ENCODE measurements at places on chromosomes 2 and 18.

- no peak for DNase-seq
These were observed 844 bp upstream of the MPV17 start for GRCh38 chr2:27323596-27324285.

DNA sequence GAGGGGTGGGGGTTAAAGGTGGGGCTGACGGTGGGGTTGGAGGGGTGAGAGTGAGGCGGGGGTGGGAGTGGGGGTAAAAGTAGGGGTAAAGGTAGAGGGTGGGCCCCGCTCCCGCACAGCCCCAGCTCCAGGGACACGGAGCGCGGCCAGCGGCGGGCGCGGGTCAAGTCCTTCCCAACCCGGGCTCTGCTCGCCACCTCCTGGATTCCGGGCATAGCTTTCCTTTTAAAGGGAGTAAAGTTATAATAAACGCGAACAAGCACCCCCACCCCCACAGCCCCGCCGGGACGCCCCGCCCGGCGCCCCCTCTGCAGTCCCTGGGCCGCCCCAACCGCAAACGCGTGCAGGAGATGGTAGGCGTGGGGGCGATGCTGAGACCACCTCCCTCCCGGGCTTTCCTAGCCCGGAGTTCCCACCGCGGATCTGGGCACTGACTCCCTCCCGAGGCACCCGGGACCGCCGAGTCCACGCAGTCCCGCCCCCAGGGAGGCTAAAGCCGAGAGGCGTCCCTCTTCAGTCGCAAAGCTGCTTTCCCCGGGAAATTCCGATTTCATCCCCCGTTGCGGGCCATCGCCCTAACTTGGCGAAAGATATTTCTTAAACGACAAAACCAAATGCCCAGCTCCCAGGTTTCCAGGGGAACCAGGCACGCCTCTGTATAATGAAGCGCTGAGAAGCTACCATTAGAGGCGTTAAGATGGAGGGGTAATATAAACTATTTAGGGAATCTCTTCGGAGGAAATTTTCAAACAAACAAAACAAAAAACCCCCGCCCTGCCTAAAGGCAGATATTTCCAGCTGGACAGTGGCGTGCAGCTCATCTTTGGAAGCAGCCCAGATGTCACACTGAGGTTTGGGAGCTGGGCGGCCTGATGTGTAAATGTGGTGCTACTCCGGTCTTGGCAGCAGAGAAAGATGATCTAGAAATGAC, at the start of gene LIMS2:
LIMS2 (minus strand) TSS at position 200 of the 931 bp plus-strand sequence. CDS start 506 bp downstream, outside the sequence.
- DNase-seq: no peak

DNA sequence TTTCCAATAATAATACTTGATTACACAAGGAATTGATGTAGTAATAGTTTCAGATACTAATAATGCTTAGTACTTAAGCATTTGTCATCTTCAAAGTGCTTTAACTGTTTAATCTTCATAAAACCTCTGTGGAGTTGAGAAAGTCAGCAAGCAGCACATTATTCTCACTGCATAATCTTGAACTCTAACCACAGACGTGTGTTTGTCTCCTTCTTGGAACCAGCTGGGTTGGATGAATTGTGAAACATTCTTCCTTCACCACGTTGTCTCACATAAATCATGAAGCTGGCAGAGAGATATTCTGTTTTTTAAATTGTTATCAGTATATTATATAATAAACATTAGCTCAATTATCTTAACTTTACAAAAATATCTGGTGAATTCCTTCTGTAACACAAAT, 55.1 kb upstream of the LDAH start:
- no peak for DNase-seq

- no peak for DNase-seq
These were observed 134.8 kb upstream of the CAVIN2 start for GRCh38 chr2:191981706-191982105.

DNA sequence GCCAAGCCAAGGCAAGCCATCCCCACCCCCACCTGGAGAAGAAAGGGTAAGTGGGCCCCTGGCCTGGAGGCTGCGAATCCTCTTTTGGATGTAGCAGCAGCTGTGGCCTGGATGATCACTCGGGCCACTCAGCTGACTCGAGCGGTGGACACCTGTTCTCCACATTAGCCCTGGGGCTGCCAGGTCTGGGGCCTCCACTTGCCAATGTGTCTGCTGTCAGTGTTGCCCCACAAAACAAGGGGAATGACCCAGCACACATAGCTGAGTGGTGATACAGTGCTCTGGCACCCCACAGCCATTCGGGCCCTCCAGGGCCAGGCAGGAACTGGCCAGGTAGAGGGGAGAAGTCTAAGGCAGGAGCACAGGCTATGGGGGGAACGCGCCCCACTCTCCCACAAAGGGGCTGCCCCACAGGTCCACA, 2.6 kb downstream of the STK25 start:
- DNase-seq: no peak

- DNase-seq: no peak
These were observed 223.9 kb upstream of the TCF4 start for GRCh38 chr18:55811925-55812324.

GRCh38 chr18:75035928-75036327, 173.0 kb downstream of the PTGR3 start:
- DNase-seq: no peak

GRCh38 chr18:57621246-57621604, 411 bp downstream of the NARS1 start:
- peak; percentile 28 for DNase-seq

DNA sequence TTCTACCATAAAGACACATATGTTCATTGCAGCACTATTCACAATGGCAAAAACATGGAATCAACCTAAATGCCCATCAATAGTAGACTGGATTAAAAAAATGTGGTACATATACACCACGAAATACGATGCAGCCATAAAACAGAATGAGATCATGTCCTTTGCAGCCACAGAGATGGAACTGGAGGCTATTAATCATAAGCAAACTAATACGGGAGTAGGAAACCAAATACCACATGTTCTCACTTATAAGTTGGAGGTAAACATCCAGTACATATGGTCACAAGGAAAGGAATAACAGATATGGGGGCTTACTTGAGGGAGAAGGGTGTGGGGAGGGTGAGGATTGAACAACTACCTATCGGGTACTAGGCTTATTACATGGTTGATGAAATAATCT, 7.7 kb downstream of the HMSD start:
- DNase-seq: no peak

DNA sequence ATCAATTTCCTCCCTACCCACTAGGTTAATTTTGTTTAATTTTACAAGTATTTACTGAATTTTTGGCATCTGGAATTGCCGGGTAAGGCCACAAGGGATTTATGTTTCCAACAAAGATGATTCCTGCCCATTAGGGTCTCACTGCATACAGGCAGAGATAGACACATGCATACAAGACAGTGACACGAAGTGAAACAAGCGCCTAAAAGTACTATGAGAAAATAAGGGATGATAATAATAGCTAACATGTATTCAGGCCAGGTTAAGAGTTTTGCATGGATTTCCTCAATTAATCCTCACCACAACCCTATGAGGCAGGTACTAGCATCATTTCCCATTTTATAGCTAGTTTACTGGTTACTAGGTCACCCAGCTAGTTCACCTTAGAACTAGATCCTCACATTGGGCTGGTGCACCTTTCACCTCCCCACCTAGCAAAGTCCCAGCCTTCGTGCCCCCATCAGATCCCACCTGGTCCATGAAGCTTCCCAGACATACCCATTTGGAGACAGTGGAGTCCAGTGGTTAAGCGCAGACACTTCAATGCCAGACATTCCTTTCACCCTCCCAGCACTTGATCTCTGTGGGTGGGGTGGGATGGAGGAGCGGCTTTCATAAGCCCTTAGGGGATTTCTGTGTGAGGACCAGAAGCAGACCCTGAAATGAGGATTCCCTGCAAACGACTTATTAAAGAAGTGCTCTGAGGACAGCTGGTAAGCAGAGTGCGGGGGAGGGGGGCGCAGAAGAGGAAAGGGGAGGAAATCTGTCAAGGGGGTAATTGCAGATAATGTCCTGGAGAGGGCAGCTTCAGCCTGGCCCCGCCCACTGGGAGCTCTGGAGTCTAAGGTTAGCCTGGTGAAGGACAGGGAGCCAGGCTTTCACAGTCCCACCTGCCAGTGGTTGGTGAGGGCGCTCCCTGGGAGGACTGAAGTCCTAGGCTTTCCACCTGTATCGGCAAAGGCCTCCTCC, 5.8 kb upstream of the DGUOK start:
- DNase-seq: peak; percentile 71

DNA sequence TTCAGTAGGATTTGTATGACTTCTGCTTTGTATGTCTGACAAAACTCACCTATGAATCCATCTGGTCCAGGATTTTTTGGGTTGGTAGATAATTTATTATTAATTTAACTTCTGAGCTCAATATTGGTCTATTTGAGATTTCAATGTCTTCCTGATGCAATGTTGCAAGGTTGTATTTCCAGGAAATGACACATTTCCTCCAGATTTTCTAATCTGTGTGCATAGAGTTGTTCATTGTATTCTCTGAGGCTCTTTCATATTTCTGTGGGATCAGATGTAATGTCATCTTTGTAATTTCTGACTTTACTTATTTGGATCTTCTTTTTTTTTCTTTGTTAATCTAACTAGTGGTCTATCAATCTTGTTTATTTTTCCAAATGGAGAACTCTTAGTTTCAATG, 584.7 kb upstream of the SETBP1 start:
- DNase-seq: no peak

- DNase-seq: no peak
These were observed 58.8 kb downstream of the CCDC195 start for GRCh38 chr2:224657349-224657748.

DNA sequence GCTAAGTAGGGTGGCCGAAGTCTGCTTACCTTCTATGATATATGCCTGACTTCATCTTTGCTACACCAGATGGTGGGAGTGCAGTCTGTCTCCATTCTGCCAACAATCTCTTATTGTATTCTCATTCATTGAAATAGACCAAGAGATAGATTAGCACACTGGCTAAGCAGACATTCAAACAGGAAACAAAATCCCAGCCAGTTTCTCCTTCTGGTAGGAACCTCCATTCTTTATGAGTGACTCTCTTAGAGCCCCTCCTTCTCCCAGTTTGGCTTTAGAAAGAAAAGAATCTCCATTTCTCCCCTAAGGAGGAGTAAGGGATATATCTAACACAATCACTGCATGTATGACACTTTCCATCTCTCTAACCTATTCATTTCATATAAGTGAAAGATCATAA, 118.9 kb upstream of the COL5A2 start:
- no peak for DNase-seq

DNA sequence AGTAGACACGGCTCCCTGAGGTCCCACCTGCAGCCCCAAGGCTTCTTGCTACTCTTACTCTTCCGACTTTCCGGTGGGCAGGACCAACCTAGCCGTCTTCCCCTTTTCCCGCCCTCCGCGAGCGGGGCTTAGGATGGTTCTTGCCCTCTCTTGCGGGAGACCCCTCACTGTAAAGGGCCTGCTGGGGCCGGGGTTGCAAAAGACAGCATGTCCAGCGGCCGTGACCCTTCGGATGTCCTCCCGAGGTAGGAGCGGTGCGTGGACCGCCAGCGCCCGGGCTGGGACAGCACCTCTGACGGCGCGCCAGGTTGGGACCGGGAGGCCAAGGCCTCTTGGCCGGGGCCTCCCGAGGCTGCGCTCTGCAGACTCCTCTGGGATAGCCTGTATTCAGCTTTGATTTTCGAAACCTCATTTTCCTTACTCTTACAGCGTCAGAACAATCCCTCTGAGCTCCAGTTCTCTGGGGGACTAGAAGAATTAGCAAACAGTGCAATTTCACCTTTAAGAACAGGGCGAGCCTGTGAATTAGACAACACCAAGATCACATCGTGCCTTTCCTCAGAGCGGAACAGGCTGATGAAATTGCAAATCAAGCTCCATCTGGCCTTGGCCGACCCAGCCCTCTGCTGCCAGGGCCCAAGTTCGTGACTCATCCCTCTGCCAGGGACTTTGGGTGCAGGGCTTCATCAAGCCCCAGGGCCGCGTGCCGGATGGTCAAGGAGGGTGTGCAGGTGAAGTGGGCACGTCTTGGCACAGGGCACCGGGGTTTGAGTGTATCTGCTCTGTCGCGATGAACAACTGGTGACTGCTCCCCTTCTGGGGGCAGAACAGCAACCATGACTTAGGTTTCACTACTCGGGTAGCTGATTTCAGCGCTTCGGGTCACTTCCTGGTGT, 777 bp downstream of the MOCOS start:
- DNase-seq: no peak

- DNase-seq: no peak
These were observed 523 bp upstream of the ALMS1 start for GRCh38 chr2:73385123-73385503.

DNA sequence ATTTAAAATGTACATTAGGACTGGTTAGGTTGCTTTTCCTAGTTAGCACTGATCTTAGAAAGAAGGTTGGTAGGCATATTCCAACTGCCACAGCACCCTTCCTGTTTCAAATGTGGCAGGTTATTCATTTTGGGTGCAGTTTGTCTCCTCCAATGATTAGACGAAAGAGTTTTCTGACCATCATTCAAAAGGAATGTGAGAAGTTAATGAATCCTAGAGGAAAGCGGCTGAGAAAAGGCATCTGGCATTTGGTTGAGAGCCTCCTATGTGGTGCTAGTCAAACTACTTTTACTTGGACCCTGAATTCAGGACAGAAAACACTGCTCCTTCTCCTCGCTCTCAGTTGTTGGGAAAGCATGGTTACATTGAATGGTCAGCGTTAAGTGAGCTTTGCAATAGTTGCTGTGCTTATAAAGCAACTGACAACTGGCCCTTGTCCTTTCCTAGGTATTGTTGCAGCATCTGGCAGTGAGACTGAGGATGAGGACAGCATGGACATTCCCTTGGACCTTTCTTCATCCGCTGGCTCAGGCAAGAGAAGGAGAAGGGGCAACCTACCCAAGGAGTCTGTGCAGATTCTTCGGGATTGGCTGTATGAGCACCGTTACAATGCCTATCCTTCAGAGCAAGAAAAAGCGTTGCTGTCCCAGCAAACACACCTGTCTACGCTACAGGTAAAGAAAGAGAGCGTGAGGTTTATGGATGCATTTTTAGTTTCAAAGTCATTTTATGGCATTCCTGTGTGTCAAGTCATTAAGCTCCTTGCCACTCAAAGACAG, 6.1 kb downstream of the TGIF1 start:
- DNase-seq: no peak

DNA sequence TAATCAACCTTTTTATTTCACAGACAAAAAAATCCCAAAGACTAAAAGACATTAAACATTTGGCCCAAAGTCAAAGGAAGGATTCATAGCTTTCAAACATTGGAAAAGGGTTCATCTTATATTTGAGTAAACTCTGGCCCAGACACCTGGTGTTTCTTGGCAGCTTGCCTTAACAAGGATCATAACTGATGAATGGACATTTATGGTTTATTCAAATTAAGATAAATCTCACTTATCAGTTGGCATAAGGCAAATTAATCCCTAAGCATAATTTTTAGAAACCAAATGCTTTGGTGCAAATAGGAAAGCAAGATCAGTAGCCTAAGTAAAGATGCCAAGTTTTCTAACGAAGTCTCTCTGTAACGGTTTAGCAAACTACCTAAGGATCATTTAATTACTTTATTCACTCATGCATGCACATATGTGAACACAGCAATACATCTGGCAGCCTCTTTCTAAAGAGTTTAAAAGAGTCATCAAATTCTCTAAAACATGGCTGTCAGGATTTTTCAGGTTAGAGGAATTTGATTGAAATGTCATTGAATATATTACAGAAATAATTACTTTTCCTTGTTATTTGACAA, 323.4 kb upstream of the RBMS1 start:
- no peak for DNase-seq

- no peak for DNase-seq
These were observed 500.9 kb upstream of the DSEL start for GRCh38 chr18:68017385-68017784.

- DNase-seq: peak; percentile 72
These were observed 134.8 kb downstream of the EIPR1 start for GRCh38 chr2:3242747-3243369.
